ENCODE measurements at places on chromosomes 5 and 9. TPM values are rescaled to one million over a fixed set of nuclear protein-coding genes. Genes with fewer than 3 reads are reported as not detected.

The MRPS2 gene
- total RNA-seq = 52.5 TPM

The MLANA gene
- total RNA-seq = not detected

DNA sequence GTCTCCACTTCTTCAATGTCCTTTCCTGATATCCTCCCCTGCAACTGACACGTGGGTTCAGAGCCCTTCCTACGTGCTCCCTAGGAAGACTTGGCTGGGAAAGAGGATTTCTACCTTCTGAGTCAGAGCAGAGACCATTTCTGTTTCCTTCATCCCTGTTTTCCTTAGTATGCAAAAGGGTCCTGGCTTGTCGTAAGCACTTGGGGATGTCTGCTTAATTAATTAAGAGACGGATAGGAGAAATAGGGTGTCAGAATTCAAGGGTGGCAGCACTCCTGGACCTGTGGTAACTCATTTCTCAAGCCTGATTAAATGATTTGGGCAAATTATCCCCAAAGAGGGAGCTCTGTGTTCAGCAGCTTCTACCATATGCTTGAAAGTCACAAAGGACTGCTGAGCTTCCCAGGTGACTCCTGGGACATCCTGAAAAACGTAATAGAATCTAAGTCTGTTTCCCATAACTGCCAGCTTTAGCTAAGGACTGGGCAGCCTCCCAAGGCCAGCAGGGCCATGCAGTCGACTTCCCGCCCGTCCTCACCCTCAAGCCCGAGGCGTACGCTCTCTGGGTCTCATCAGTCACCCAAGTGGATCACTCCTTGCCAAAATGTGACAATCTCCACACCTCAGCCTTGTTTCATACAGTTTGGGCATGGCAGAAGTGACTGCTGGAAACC, 20.5 kb downstream of the ABCA1 start:
- DNase-seq = peak; percentile 84

DNA sequence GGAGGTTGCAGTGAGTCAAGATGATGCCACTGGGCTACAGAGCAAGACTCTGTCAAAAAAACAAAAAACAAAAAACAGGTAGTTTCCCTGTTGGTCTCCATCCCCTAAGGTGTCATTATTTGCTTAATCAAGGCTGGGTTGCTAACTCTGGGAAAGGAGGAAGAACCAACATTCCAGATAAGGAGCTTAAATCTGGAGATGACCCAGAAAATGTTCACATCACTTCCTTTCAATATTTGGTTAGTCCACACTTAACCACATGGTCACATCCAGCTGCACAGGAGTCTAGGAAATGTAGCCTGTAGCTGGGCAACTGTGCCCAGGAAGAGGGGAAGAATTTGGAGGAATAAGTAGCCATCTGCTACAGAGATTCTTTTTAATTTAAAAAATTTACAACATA, 25.9 kb upstream of the MEGF9 start:
- DNase-seq = peak; percentile 37

DNA sequence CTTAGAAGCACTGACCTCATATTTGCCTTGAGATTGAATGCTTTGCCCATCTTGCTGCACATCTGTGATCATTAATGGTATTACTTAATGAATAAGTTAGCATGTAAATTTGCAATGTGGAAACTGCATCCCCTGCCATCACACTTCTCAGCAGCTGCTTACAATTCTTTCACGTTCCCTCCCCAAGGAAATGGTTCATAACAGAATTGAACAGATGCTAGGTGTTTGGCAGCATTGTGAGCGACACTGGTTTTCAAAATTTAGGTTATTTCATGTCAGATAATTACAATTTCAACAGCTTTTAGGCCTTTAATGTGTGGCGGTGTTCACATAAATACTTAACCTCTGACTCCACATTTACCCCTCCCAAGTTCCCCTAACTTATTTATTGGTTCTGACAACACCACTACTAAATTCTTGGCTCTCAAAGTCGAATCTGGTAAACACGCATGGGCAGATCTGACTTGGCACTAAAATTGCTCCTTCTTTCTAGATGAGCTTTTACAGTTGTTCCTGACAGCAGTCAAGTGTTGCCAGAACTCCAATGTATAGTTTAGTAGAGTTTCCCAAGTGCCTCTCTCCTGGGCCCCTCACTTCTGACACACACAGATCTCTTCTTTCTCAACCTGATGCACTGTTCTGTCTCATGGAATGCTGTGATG, 46.8 kb downstream of the SLC1A3 start:
- DNase-seq = no peak

GRCh38 chr5:86970361-86970760, 297.3 kb upstream of the RASA1 start:
- DNase-seq = no peak

DNA sequence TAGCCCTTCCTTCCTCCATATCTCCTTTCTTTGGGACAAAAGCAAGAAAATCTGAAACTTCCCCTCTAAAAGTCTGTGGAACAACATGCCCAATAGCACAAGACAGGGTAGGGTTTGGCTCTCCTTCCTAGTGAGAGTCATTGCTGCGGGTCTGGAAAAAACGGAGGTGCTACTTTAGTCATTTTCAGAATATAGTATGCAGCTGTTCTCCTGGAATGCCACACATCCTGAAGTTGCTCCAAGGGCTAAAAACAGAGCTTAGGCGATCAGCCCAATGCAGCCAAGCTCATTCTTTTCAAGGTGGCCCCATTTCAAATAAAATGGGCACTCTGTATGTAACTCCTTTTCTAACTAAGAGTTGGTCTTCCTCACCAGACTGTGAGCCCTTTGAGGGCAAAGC, 39.5 kb upstream of the MYOT start:
- DNase-seq = no peak

The MOB3B gene
- not detected for total RNA-seq

GRCh38 chr5:75847561-75848021, 130.4 kb upstream of the POC5 start:
- DNase-seq = no peak

- no peak for DNase-seq
Measured at GRCh38 chr5:170286386-170286925, 11.1 kb downstream of the LCP2 start.

GRCh38 chr5:109062664-109063063, 315.0 kb downstream of the FER start:
- DNase-seq = no peak

The NEUROG1 gene
- total RNA-seq = not detected

DNA sequence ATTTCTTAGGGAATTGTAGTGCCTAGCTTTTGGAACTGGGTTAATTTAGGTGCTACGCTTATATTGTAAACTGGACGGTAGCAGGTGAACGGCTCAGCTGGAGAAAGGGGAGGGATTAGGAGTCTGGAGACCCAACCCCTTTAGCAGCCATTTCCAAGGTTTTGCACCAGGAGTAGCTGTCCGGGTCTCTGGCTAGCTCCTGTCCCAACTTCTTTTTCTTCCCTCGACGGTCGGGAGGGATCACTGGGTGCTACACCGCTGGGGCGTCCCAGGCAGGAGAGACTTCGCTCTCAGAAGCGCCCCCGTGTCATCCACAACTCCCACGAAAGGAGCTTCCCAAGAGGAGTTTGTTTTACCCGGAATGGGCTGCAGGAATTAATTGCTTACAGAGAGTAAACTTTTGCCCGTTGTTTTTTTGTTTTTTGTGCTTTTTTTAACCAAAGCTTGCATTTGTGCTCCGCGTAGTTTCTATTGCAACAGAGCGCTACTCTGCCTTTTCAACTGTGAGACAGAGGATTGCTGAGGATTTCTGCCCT, 1640.9 kb upstream of the C9orf72 start:
- DNase-seq = no peak

The SLC34A1 gene
- 0.05 TPM for total RNA-seq

Measured in A172 (cell line).